Activated CD4-positive, alpha-beta T cell treated with anti-CD3 and anti-CD28 coated beads for 4 hours (primary cell): ENCODE measurements at places on chromosomes 2 and 18.
A peak's percentile ranks its signal among the peaks of the same experiment; 100 is the strongest.

DNA sequence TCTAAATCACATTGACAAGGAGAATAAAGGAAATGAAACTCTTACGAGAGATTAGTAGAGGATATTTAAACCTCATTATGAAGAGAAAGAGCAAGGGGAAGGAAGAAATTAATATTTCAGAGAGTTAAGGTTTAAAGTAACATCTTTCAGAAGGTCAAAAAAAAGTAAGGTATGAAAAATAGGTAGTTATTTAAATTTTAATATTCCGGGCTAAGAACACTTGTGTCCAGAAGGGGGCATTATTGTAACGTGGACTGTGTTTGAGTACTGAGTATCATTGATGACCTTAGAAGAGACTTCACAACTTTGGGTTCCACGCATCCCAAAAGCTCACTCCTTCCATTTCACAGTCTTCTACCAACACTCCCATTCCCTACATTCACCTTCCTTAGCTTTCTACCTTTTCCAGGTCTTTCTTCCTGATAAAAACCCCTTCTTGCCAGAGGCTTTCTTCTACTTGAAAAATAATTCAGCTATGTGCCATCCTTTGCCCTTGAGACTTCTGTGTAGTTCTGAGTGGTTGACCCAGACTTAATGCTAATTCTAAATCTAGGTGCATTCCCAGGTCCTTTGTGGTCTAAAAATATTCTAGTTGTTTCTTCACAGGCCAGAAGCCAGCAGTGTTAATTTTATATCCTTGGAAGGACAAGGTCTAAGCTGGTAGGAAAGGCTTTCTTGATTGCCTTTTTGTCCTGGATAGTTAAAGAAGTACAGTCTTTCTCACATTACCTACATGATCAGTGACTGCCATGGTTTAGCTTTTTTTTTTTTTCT lies 16.5 kb downstream of the DYNC1I2 start:
- DNase-seq, result no peak

DNA sequence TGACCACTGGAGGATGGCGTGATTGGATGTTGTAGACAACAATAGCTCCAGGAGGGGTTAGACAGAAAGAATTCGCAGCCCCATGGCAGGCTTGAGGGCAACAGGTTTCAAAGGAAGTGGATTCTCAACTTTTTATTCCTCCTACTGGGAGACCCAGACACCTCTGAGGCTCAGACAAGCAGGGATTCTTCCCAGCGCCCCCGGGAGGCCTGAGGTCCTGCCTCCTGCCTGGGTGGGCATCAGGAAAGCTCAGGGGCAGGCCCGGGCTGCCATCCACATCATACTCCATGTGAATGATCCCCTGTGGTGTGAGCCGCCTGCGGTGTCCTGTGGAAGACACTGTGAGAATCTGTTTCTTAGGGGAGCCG lies 203.5 kb downstream of the CYP26B1 start:
- no peak for DNase-seq

GRCh38 chr18:76679945-76680344 lies 142.4 kb upstream of the ZNF236 start:
- DNase-seq, result no peak

DNA sequence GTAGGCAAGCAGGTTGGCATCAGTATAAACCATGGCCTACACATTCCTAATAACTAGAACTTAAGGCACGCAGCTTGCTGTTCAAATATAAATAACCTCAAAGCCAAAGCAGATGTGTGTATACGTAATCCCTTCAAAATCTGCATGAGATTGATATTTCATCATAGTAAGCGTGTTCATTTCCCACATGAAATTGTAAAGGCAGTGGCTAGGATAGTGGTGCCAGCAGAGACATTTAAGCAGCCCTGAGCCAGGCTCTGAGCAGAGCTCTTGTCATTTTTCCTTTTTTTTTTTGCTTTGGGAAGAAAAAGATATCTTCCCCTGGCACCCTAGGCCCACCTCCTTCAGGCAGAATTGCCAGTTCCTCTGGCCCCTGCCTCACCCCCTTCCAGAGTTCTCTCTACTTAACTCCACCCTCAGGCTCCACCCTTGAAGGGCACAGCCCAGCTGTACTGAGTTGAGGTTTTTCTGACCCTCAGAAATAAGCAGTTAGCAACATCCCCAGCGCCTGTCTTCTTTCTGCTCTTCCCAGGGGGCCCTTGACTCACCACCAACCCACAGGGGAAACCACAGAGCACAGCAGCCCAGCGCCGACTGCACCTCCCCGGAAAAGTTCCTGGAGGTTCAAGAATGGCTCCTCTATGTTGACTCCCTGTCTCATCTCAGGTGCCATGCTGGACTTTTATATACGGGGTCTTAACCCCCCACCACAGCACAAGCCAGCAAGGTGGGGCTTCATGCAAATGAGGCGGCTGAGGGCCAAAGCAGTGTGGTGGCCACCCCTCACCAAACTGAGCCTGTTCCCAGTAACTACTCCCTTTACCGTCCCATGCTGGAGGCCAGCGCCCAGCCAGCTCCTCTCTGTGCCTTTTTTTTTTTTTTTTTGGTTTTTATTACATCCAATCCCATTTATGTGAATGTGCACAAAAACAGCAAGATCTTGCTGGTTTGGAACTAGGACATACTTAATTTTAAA lies 84.7 kb downstream of the EHD3 start:
- DNase-seq, result peak; percentile 29

- DNase-seq, result no peak
Measured at GRCh38 chr2:136034629-136035028, 49.2 kb upstream of the DARS1 start.

DNA sequence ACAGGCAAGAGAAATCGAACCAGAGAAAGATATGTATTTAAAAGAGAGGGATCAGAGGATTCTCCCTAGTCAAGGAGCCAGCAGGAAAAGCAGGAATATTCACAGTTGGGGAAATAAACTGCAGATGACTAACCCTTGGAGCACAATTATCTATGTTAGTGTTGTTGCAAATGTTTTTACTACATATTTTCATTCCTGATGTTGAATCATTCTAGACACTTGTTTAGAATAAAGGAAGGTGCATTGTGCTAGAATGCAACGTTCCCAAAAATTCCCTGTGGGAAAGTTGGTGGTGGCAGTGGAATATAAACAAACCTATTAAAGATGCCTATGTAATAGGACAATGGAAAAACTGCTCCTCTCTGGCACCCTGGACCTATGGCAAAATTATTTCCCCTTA lies 63.3 kb downstream of the DTNA start:
- no peak for DNase-seq

GRCh38 chr2:150792780-150793300 lies 305.4 kb upstream of the RND3 start:
- DNase-seq, result no peak

DNA sequence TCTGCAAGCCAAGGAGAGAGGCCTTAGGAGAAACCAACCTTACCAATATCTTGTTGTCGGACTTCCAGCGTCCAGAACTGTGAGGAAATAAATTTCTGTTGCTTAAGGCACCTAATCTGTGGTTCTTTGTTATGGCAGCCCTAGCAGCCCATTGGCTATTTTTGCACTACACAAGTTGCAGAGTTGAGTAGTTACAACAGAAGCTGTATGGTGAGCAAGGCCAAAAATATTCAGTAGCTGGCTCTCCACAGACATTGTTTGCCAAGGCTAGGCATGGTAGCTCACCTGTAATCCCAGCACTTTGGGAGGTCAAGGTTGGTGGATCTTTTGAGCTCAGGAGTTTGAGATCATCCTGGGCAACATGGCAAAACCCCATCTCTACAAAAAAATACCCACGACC lies 27.1 kb upstream of the SCYGR1 start:
- no peak for DNase-seq
